CD4-positive, alpha-beta T cell treated with Interleukin-4 for 4 hours (primary cell): ENCODE measurements at places on chromosomes 1 and 21.
A peak's percentile ranks its signal among the peaks of the same experiment; 100 is the strongest.

- DNase-seq = no peak
Measured at GRCh38 chr1:110620250-110620615, 14.1 kb upstream of the KCNA2 start.

GRCh38 chr1:65105596-65105995, 42.4 kb upstream of the AK4 start:
- no peak for DNase-seq

DNA sequence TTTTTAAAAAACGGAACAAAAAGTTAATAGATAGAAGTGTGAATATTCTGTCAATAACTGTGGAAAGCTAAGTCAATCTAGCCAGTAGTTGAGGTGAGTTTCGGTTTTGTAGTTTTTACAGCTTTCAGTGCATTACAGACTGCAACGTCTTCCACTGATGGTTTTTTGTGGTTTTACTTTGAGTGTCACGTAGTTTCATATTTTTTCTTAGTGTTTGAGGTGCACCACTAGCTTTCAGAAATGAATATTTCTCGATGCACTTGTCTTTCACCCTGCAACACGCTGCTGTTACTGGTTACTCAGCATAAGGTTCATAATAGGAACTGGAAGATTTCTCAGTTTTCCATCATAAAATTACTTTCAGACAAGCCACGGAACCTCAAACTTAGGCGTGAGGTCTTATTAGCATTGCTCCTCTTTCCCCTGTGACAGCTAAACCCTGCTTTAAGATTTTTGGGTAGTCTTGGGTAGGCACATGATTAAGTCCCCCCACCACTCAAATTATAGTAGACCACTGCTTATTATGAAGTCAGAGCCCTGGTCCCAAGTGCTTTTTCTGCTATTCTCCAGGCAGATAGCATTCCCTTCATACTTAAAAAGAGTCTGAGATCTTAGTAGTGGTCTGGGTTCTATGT, 1412.7 kb downstream of the KCNT2 start:
- peak; percentile 0 for DNase-seq

- DNase-seq = no peak
Measured at GRCh38 chr1:66248257-66248656, 285.7 kb upstream of the SGIP1 start.

GRCh38 chr1:213572912-213573647, 414.7 kb upstream of the PROX1 start:
- DNase-seq = no peak

- DNase-seq = no peak
Measured at GRCh38 chr1:173427146-173428054, 49.7 kb upstream of the PRDX6 start.
